ENCODE measurements at places on chromosomes 1 and 21. TPM values are rescaled to one million over a fixed set of nuclear protein-coding genes. Genes with fewer than 3 reads are reported as not detected.

DNA sequence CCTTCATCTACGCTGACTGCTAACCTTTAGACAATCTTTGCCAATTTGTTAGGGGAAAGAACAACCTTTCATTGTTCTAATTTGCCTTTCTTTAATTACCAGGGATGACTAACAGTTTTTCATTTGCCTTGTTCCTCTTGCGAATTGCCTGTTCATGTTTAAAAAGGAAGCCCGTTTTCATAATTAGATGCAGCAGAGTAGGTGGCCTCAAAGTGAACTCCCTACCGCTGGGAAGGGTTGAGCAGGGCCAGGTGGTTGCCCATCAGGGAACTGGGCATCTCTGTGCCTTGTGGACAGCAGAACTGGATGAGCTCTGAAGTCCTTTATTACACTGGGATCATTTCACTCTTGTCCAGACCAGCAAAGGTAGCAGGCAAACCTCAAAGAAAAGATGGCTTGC, 59.0 kb downstream of the HIVEP3 start:
- H3K36me3 ChIP-seq: no peaks in the 10 kb centered on the region
- H3K4me3 ChIP-seq: no peak overlapping the region
- H3K4me1 ChIP-seq: peaks cover 31% of the 10 kb centered on the region
- H3K27ac ChIP-seq: no peak overlapping the region

Gene ANGPTL3
- not detected for total RNA-seq

Gene CHIA
- not detected for total RNA-seq

GRCh38 chr1:168742386-168742785, 13.4 kb upstream of the DPT start:
- H3K27ac ChIP-seq: no peak overlapping the region
- no peak for DNase-seq
- H3K27me3 ChIP-seq: peaks cover 11% of the 10 kb centered on the region
- no peaks in the 10 kb centered on the region for H3K36me3 ChIP-seq
- H3K4me3 ChIP-seq: no peak overlapping the region

DNA sequence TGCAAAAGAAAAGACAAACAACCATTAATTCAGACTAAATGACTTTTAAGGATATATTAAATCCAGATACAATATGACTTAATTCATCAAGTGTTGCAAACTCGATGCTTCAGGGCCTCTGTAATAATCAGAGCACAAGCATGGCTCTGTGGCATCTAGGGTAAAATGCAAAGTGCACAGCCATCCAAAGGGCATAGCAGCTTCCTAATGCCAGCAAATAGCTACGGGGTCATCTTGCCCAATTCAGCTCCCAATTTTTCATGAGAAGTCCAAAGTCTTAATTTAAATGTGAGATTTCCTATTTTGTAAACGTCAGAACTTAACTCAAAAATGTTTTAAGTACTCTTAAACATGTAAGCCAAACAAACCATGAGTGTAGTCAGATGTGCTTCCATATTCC, 7.9 kb downstream of the SELE start:
- H3K27ac ChIP-seq: no peak overlapping the region
- H3K4me1 ChIP-seq: no peaks in the 10 kb centered on the region
- H3K27me3 ChIP-seq: peaks cover 34% of the 10 kb centered on the region
- no peak for DNase-seq

DNA sequence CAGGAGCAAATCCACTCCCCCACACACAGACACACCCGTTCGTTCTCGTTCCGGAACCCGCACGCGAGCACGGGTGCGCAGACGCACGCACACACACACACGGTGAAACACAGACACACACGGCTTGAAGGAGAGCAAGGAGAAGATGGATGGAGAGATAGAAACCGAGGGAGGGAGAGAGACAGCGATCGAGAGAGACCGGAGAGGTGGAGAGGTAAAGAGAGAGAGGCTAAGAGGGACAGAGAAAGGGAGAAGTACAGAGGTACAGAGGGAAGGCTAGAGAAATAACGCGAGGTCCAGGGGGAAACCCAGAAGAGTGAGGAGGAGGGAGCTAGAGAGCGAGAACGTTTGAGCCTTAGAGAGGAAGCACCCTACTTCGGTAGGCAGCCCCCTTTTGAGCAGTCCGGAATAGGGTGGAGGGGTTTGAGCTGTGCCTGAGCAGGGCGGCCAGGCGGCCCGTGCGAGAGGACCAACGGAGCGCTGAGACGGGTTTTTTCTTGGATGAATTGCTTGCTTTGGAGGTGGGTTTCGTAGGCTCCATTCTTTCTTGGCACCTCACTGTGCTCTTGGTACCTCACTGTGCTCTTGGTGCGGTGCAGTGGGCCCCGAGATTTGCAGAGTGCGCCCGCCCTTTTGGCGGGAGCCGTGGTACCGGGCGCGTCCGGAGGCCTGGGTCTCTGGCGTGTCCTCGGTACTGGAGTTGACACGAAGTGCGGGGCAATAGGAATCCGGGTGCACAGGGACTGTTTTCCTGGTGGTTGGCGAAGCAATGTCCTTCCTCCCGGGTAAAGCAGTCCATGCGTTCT, 88.4 kb upstream of the RHOU start:
- H3K27me3 ChIP-seq: no peaks in the 10 kb centered on the region
- no peak for DNase-seq
- peak overlapping the region; percentile 98 for H3K27ac ChIP-seq
- H3K36me3 ChIP-seq: no peaks in the 10 kb centered on the region

Gene RPE65
- total RNA-seq: not detected

DNA sequence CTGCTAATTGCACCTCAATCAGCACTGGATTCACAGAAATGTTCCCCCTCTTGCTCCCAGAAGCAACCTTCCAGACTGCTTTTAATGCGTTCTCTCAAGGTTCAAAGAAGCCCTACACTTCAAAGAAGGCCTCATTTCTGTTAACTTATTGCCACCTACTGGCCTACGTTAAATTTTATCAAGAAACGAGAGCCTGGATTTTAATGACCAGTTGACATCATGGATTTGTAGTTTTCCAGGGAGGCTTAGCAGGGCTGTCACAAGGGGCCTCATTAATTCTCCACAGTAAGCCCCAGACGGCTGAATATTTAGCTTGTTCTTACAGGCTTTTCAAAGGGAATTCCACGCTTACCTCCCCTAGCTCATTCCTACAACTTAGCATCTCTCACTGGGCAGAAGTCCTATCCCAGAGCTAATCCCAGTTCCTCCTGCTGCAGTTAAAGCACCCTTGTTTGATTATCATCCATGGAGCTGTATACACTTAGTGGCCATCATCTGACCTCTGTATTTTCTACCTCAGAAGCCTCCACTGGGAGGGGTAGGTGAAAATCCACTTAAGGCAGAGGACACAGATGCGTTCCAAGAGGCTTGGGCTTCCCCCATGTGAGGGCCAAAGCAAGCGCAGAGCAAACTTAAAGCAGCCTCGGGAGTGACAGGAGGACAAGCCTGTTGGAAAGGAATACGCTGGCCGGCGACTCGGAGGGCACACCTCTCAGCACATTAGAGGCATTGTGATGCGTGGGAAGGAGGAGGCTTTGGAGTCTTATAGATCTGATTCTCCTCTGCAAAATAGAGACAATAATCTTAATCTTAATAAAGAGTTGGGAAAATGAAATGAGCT, 32.2 kb upstream of the CYP4X1 start:
- H3K4me1 ChIP-seq: no peaks in the 10 kb centered on the region
- no peak overlapping the region for H3K27ac ChIP-seq
- H3K4me3 ChIP-seq: no peak overlapping the region
- no peak for DNase-seq
- no peaks in the 10 kb centered on the region for H3K36me3 ChIP-seq

Gene DISC1
- total RNA-seq: 16.0 TPM

Measured in osteocyte (in vitro differentiated cells).